ENCODE measurements at places on chromosomes 5 and 9. TPM values are rescaled to one million over a fixed set of nuclear protein-coding genes. Genes with fewer than 3 reads are reported as not detected.

The QSOX2 gene
- 15.8 TPM for total RNA-seq

The KIF3A gene
- 13.5 TPM for total RNA-seq

The MARCHF6 gene
- 119 TPM for total RNA-seq

The ADAMTS13 gene
- total RNA-seq: 6.1 TPM

The GABRA6 gene
- not detected for total RNA-seq

The PAEP gene
- total RNA-seq: not detected

The DMRT3 gene
- total RNA-seq: not detected

The S100Z gene
- not detected for total RNA-seq

The ZDHHC21 gene
- 10.1 TPM for total RNA-seq

The ST8SIA4 gene
- 0.30 TPM for total RNA-seq

The LHX6 gene
- not detected for total RNA-seq

The ENTPD2 gene
- total RNA-seq: not detected

The FOXD4L5 gene
- total RNA-seq: 0.07 TPM

The SLC27A4 gene
- 29.9 TPM for total RNA-seq

The SIL1 gene
- total RNA-seq: 120 TPM

The OBP2B gene
- total RNA-seq: not detected

The SDHA gene
- total RNA-seq: 119 TPM

The CAPSL gene
- not detected for total RNA-seq

The WNK2 gene
- not detected for total RNA-seq

The SLC25A48 gene
- not detected for total RNA-seq

The PCDHB8 gene
- 0.26 TPM for total RNA-seq

The KCNN2 gene
- 0.17 TPM for total RNA-seq

The SCGB3A1 gene
- not detected for total RNA-seq

The C9orf50 gene
- total RNA-seq: 0.26 TPM

The CYFIP2 gene
- total RNA-seq: 31.7 TPM

The CARTPT gene
- total RNA-seq: not detected

The TYRP1 gene
- total RNA-seq: 2.5 TPM

The ACTBL2 gene
- 0.03 TPM for total RNA-seq

The NEUROG1 gene
- not detected for total RNA-seq

The LRRC19 gene
- total RNA-seq: not detected

The GRM6 gene
- total RNA-seq: not detected

The PTGES gene
- total RNA-seq: 21.0 TPM

The ARL14EPL gene
- total RNA-seq: not detected

The TAF11L11 gene
- total RNA-seq: not detected

The CCDC171 gene
- 2.2 TPM for total RNA-seq

The HK3 gene
- total RNA-seq: not detected

The GABRA1 gene
- total RNA-seq: 0.17 TPM

The SPATA24 gene
- 4.8 TPM for total RNA-seq

The SLC45A2 gene
- total RNA-seq: 0.17 TPM

The OBP2A gene
- not detected for total RNA-seq

The CORO2A gene
- 0.73 TPM for total RNA-seq

The NIPAL4 gene
- total RNA-seq: 0.07 TPM

The EPB41L4A gene
- 7.3 TPM for total RNA-seq

The SLIT3 gene
- total RNA-seq: 69.2 TPM

The DDX4 gene
- not detected for total RNA-seq

The LRRC70 gene
- 1.0 TPM for total RNA-seq

The BSPRY gene
- total RNA-seq: 0.07 TPM

The LEAP2 gene
- 0.30 TPM for total RNA-seq

The SHLD3 gene
- 1.8 TPM for total RNA-seq

The PCDHGA4 gene
- total RNA-seq: 16.9 TPM

The LHX3 gene
- not detected for total RNA-seq

The RASEF gene
- 0.07 TPM for total RNA-seq

The TAF11L9 gene
- not detected for total RNA-seq

The DAB2IP gene
- 33.3 TPM for total RNA-seq

The FOXD4L3 gene
- 0.10 TPM for total RNA-seq
